ENCODE measurements at places on chromosomes 16 and 17. TPM values are rescaled to one million over a fixed set of nuclear protein-coding genes. Genes with fewer than 3 reads are reported as not detected.

DNA sequence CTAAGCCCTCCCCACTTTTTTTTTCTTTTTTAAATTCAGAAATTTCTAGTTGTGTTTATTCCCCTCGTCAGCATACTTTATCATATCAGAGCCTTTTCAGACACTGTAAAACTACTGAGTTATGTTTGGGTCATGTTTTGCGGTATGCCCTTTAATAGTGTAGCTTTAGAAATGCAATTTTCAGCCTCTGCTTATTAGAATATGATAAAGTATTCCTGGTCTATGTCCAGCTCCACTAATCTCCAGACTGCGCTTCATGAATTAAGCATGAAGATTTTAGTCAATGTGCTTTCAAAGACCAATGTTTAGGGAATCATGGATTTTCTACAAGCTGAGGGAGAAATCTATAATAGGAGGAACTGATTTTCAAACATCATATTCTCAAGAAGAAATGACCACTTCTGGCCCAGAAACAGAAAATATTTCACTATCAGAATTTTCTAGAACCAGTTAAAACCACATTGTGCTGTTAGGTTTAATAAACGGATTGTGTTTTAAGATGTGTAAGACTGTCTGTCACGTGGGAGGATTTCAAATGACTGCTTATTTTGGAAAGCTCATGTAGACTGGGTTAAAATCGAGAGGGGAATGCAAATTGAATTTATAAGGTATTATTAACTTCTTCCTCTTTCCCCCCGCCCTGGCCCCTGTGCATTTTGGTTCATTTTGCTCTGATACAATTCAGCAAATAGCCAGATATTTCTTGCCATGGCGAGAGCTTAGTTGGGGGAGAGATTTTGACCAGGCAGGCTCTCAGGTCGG, 498.5 kb downstream of the WWOX start:
- H3K4me3 ChIP-seq: no peak overlapping the region
- H3K27me3 ChIP-seq: no peaks in the 10 kb centered on the region
- no peaks in the 10 kb centered on the region for H3K36me3 ChIP-seq
- H3K4me1 ChIP-seq: no peaks in the 10 kb centered on the region
- DNase-seq: no peak

- H3K27me3 ChIP-seq: peaks cover 29% of the 10 kb centered on the region
- peaks cover 21% of the 10 kb centered on the region for H3K4me1 ChIP-seq
- H3K36me3 ChIP-seq: no peaks in the 10 kb centered on the region
- H3K27ac ChIP-seq: no peak within 1 kb of the TSS
Observed at GRCh38 chr16:30010844-30011713, at the start of gene DOC2A. Gene DOC2A, minus strand, starts transcription at chr16:30011027. Its CDS starts 805 bp downstream, at chr16:30010222.

MYH2 gene
- 0.10 TPM for total RNA-seq

GRCh38 chr16:72189865-72190371, 18.0 kb upstream of the PMFBP1 start:
- no peak overlapping the region for H3K4me3 ChIP-seq
- no peaks in the 10 kb centered on the region for H3K27me3 ChIP-seq
- no peak for DNase-seq
- no peaks in the 10 kb centered on the region for H3K4me1 ChIP-seq
- no peaks in the 10 kb centered on the region for H3K36me3 ChIP-seq

- no peak overlapping the region for H3K4me3 ChIP-seq
- no peak for DNase-seq
- peaks cover 13% of the 10 kb centered on the region for H3K4me1 ChIP-seq
- H3K36me3 ChIP-seq: no peaks in the 10 kb centered on the region
Observed at GRCh38 chr17:6548034-6548433, 8.3 kb downstream of the PITPNM3 start.

DNA sequence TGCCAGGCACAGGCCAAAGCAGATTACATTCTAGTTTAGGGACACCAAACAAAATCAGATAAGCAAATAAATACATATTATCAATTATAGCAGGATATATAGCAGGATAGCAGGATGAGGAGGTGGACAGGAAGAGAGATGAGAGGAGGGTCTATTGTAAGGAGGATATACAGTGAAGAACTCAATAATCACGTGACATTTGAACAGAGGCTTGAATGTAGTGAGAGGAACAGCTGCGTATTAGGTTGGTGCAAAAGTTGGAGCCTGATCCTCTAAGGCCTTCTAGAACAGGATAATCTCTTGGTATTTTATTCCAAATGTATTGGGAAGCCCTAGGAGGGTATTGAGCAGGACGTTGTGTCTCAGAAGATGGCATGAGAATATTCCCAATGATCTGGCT, 136.7 kb downstream of the CYLD start:
- H3K36me3 ChIP-seq: no peaks in the 10 kb centered on the region
- H3K4me1 ChIP-seq: no peaks in the 10 kb centered on the region
- H3K4me3 ChIP-seq: no peak overlapping the region

DNA sequence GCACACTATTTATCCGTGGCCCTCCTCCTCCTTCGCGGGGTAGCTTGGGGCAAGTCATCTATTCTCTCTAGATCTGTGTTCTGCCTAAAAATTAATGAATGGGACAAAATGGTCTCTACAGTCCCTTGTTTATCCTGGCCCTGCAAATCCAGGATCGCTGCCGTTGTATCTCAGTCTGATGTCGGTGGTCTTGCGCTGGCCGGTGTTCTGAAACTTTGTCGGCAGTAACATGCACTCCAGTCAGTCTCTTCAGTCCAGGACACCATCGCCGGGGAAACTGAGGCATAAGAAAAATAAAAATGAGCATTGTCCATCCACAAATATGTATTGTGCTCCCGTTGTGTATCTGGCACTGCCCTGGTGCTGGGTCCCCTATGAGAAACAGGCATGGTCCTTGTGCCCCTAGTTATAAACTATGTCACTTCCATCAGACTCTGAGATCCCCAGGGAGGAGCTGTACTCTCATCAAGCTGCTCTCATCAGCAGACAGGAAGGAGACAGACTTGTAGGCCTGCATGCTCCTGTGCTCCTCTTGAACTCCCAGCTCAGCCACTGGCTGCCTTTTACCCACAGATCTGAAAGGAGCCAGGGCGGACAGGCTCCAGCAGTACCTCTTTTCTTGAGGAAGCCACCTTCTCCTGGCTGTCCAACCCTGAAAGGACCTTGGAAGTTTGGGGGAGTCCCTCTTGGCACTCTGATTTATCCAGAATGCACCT, 13.7 kb upstream of the CA4 start:
- peaks cover 27% of the 10 kb centered on the region for H3K27me3 ChIP-seq
- peak overlapping the region; percentile 71 for H3K4me3 ChIP-seq
- no peak for DNase-seq
- peak overlapping the region; percentile 89 for H3K27ac ChIP-seq
- peaks cover 22% of the 10 kb centered on the region for H3K4me1 ChIP-seq

- H3K36me3 ChIP-seq: no peaks in the 10 kb centered on the region
- DNase-seq: no peak
- no peaks in the 10 kb centered on the region for H3K4me1 ChIP-seq
- no peak overlapping the region for H3K4me3 ChIP-seq
- H3K27ac ChIP-seq: peak overlapping the region; percentile 49
Observed at GRCh38 chr16:23948949-23949411, 113.2 kb downstream of the PRKCB start.

GPR139 gene
- total RNA-seq: not detected

GRCh38 chr17:45227926-45228762, 6.5 kb downstream of the FMNL1 start:
- H3K36me3 ChIP-seq: peaks cover under 1% of the 10 kb centered on the region
- DNase-seq: peak; percentile 72
- H3K27me3 ChIP-seq: no peaks in the 10 kb centered on the region
- H3K27ac ChIP-seq: peak overlapping the region; percentile 81
- peaks cover 30% of the 10 kb centered on the region for H3K4me1 ChIP-seq

DNA sequence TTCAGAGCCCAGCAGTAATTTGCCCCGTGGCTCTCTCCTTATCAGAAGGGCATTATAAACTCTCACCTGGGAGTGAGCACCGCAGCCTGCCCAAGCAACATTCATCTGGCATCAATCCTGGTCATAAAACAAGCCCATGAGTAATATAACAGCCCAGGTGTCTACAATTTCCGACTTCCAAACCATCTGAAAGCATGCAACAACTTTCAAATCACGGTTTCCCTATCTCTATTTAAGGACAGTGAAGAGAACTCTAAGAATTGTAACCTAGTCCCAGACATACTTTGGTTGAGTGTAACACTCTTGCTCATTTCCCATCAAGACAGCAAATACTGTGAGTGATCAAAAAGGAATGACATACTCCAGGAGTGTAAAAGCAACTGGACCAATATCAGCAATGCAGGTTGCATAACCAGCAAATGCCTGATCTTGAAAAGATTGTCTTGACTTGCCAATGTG, 487.4 kb upstream of the SOX9 start:
- H3K4me1 ChIP-seq: no peaks in the 10 kb centered on the region
- H3K4me3 ChIP-seq: no peak overlapping the region
- no peak overlapping the region for H3K27ac ChIP-seq
- DNase-seq: no peak

GRCh38 chr17:18217412-18218015, 7.9 kb upstream of the LLGL1 start:
- H3K27ac ChIP-seq: no peak overlapping the region
- DNase-seq: peak; percentile 77
- H3K4me1 ChIP-seq: peaks cover 6% of the 10 kb centered on the region
- H3K4me3 ChIP-seq: no peak overlapping the region

OSGIN1 gene
- total RNA-seq: 7.3 TPM

GRCh38 chr16:25796239-25796638, 104.5 kb downstream of the HS3ST4 start:
- no peaks in the 10 kb centered on the region for H3K27me3 ChIP-seq
- no peaks in the 10 kb centered on the region for H3K36me3 ChIP-seq
- H3K4me1 ChIP-seq: no peaks in the 10 kb centered on the region
- no peak overlapping the region for H3K4me3 ChIP-seq
- no peak overlapping the region for H3K27ac ChIP-seq
- no peak for DNase-seq

GRCh38 chr16:60771138-60771537, 1265.1 kb downstream of the CDH8 start:
- no peak for DNase-seq
- no peaks in the 10 kb centered on the region for H3K27me3 ChIP-seq
- H3K27ac ChIP-seq: no peak overlapping the region
- H3K4me3 ChIP-seq: no peak overlapping the region

- H3K4me1 ChIP-seq: no peaks in the 10 kb centered on the region
- H3K36me3 ChIP-seq: no peaks in the 10 kb centered on the region
Observed at GRCh38 chr17:49053171-49053829, 56.1 kb downstream of the IGF2BP1 start.

KCNH6 gene
- total RNA-seq: not detected

- DNase-seq: no peak
- H3K4me1 ChIP-seq: peaks cover 8% of the 10 kb centered on the region
- no peak overlapping the region for H3K4me3 ChIP-seq
- no peaks in the 10 kb centered on the region for H3K36me3 ChIP-seq
- H3K27ac ChIP-seq: no peak overlapping the region
Observed at GRCh38 chr17:49899191-49899485, 51.3 kb upstream of the TAC4 start.

- H3K27me3 ChIP-seq: no peaks in the 10 kb centered on the region
- peaks cover 10% of the 10 kb centered on the region for H3K36me3 ChIP-seq
- H3K4me1 ChIP-seq: peaks cover 48% of the 10 kb centered on the region
- H3K27ac ChIP-seq: peak overlapping the region; percentile 8
Observed at GRCh38 chr16:20866145-20866772, 33.9 kb downstream of the DCUN1D3 start.

MTSS2 gene
- 40.7 TPM for total RNA-seq

- no peaks in the 10 kb centered on the region for H3K27me3 ChIP-seq
- H3K36me3 ChIP-seq: no peaks in the 10 kb centered on the region
- DNase-seq: no peak
- no peak overlapping the region for H3K27ac ChIP-seq
- H3K4me3 ChIP-seq: no peak overlapping the region
Observed at GRCh38 chr17:28487881-28488532, 14.6 kb downstream of the SLC13A2 start.

DNA sequence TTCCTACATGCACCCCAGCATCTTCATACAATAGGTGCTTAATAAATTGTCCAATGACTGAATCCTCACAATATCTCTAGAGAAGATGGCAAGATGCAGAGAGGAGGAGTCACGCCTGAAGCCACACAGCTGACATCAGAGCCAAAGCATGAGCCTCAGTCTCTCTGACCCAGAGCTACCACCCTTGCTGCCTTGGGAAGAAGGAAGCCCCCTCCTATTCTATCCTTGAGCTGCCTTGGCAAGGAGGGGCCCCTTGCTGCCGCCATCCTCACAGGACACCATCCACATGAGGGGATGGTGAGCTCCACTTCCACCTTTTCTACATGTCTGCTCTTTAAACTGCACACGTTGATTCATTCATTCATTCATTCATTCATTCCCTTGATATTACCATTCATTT, 37.0 kb upstream of the C16orf78 start:
- H3K36me3 ChIP-seq: no peaks in the 10 kb centered on the region
- H3K27ac ChIP-seq: no peak overlapping the region
- H3K27me3 ChIP-seq: no peaks in the 10 kb centered on the region
- H3K4me1 ChIP-seq: no peaks in the 10 kb centered on the region

GRCh38 chr16:10688726-10689125, 6.0 kb downstream of the TEKT5 start:
- H3K4me1 ChIP-seq: peaks cover 9% of the 10 kb centered on the region
- H3K4me3 ChIP-seq: no peak overlapping the region
- H3K27me3 ChIP-seq: no peaks in the 10 kb centered on the region
- DNase-seq: no peak
- peak overlapping the region; percentile 44 for H3K27ac ChIP-seq
- no peaks in the 10 kb centered on the region for H3K36me3 ChIP-seq

- no peak for DNase-seq
- no peaks in the 10 kb centered on the region for H3K36me3 ChIP-seq
- H3K4me1 ChIP-seq: no peaks in the 10 kb centered on the region
- no peak overlapping the region for H3K4me3 ChIP-seq
- no peaks in the 10 kb centered on the region for H3K27me3 ChIP-seq
Observed at GRCh38 chr16:56294579-56294978, 103.3 kb downstream of the GNAO1 start.

- no peak overlapping the region for H3K4me3 ChIP-seq
- H3K36me3 ChIP-seq: no peaks in the 10 kb centered on the region
Observed at GRCh38 chr17:74001145-74001544, 202.3 kb upstream of the RPL38 start.

- H3K27ac ChIP-seq: no peak overlapping the region
- no peaks in the 10 kb centered on the region for H3K4me1 ChIP-seq
- H3K36me3 ChIP-seq: peaks cover 29% of the 10 kb centered on the region
- H3K27me3 ChIP-seq: no peaks in the 10 kb centered on the region
- no peak overlapping the region for H3K4me3 ChIP-seq
- no peak for DNase-seq
Observed at GRCh38 chr17:56939869-56940484, 20.9 kb downstream of the COIL start.

GRCh38 chr17:80783971-80784370, 207.7 kb upstream of the CHMP6 start:
- H3K4me1 ChIP-seq: peaks cover 24% of the 10 kb centered on the region
- no peaks in the 10 kb centered on the region for H3K36me3 ChIP-seq
- no peak for DNase-seq
- no peaks in the 10 kb centered on the region for H3K27me3 ChIP-seq

UBALD1 gene
- total RNA-seq: 22.0 TPM

KRT32 gene
- not detected for total RNA-seq

KRT25 gene
- not detected for total RNA-seq

HOXB7 gene
- 2.1 TPM for total RNA-seq

PLLP gene
- total RNA-seq: 80.4 TPM

GRCh38 chr16:85098565-85098964, 13.7 kb downstream of the CIBAR2 start:
- no peak overlapping the region for H3K27ac ChIP-seq
- no peak for DNase-seq
- no peaks in the 10 kb centered on the region for H3K36me3 ChIP-seq
- no peaks in the 10 kb centered on the region for H3K4me1 ChIP-seq
- no peaks in the 10 kb centered on the region for H3K27me3 ChIP-seq

GPR179 gene
- total RNA-seq: 0.09 TPM

- H3K4me1 ChIP-seq: peaks cover 63% of the 10 kb centered on the region
- H3K4me3 ChIP-seq: peak overlapping the region; percentile 85
- peaks cover 33% of the 10 kb centered on the region for H3K36me3 ChIP-seq
- DNase-seq: peak; percentile 92
- no peaks in the 10 kb centered on the region for H3K27me3 ChIP-seq
Observed at GRCh38 chr17:81513753-81514488, 1.3 kb upstream of the ACTG1 start.
